ENCODE measurements at places on chromosomes 7 and 10. TPM values are rescaled to one million over a fixed set of nuclear protein-coding genes. Genes with fewer than 3 reads are reported as not detected.

Gene CABCOCO1
- total RNA-seq, result 0.30 TPM

Gene SPAM1
- total RNA-seq, result not detected

Gene CFTR
- not detected for total RNA-seq

DNA sequence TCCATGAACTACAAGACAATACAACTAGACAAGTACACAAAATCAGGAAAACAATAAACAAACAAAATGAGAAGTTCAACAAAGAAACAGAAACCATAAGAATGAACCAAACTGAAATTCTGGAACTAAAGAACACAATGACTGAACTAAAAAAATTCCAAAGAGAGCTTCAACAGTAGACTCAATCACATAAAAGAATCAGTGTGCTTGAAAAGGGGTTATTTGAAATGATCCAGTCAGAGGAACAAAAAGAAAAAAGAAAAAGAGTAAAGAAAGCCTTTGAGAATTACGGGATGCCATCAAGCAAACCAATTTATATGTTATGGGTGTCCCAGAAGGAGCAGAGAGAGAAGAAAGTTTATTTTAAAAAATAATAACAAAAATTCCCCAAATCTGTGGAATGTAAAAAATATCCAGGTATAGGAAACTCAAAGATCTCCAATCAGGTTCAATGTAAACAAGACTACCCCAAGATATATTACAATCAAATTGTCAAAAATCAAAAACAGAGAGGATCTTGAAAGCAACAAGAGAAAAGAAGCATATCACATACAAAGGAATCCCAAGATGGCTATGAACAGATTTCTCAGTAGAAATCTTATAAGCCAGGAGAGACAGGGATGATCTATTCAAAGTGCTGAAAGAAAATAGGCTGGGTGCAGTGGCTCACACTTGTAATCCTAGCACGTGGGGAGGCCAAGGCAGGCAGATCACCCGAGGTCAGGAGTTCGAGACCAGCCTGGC, 18.7 kb downstream of the COG5 start:
- no peak overlapping the region for H3K4me3 ChIP-seq
- no peaks in the 10 kb centered on the region for H3K27me3 ChIP-seq
- H3K4me1 ChIP-seq, result no peaks in the 10 kb centered on the region
- H3K36me3 ChIP-seq, result peaks cover 39% of the 10 kb centered on the region

- no peak overlapping the region for H3K4me3 ChIP-seq
- no peaks in the 10 kb centered on the region for H3K36me3 ChIP-seq
- no peaks in the 10 kb centered on the region for H3K27me3 ChIP-seq
- no peak for DNase-seq
- peaks cover 31% of the 10 kb centered on the region for H3K4me1 ChIP-seq
Measured at GRCh38 chr7:19215412-19215811, 70.2 kb upstream of the FERD3L start.

Gene OR2A42
- not detected for total RNA-seq

DNA sequence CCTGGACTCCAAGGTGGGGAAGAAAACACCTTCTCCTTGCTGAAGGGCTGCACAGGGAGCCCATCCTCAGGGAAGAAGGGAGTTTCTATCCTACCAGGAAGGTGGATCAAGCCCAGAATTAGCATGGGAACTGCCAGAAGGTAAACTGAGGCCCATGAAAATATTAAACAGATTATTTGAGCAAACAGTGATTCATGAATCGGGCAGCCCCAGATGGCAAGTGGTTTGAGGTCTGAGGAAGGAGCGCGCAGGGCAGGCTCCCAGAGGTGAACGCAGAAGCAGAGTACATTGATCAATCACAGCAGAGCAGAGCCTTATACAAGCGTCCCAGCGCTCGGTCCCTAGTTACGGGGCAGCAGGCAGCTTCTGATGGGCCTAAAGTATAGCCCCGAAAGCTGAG, 35.8 kb upstream of the PROSER2 start:
- no peak overlapping the region for H3K4me3 ChIP-seq
- H3K36me3 ChIP-seq, result no peaks in the 10 kb centered on the region
- H3K27me3 ChIP-seq, result no peaks in the 10 kb centered on the region
- no peaks in the 10 kb centered on the region for H3K4me1 ChIP-seq
- H3K27ac ChIP-seq, result no peak overlapping the region

- H3K4me3 ChIP-seq, result no peak overlapping the region
- no peak overlapping the region for H3K27ac ChIP-seq
- DNase-seq, result no peak
- no peaks in the 10 kb centered on the region for H3K27me3 ChIP-seq
Measured at GRCh38 chr7:157587805-157588560, 251.2 kb downstream of the DNAJB6 start.

- no peak for DNase-seq
- no peaks in the 10 kb centered on the region for H3K27me3 ChIP-seq
- H3K27ac ChIP-seq, result peak overlapping the region; percentile 78
- peaks cover 4% of the 10 kb centered on the region for H3K4me1 ChIP-seq
- no peak overlapping the region for H3K4me3 ChIP-seq
Measured at GRCh38 chr7:135684136-135684535, 21.8 kb downstream of the STMP1 start.

- H3K4me1 ChIP-seq, result no peaks in the 10 kb centered on the region
- peaks cover 90% of the 10 kb centered on the region for H3K27me3 ChIP-seq
- no peaks in the 10 kb centered on the region for H3K36me3 ChIP-seq
- no peak for DNase-seq
- H3K27ac ChIP-seq, result no peak overlapping the region
Measured at GRCh38 chr10:100586959-100587358, 51.2 kb downstream of the HIF1AN start.

Data from neural crest cell (in vitro differentiated cells).